Stimulated activated CD4-positive, alpha-beta T cell treated with anti-CD3 and anti-CD28 coated beads, TNF-alpha, amount 100 ng/mL, for 1 hour (primary cell): ENCODE measurements at places on chromosomes 1 and 21.

- peak; percentile 22 for DNase-seq
These were observed 52.1 kb downstream of the GPR161 start for GRCh38 chr1:168084396-168085231.

GRCh38 chr1:12006167-12006921 is 13.0 kb upstream of the MIIP start:
- DNase-seq: no peak

GRCh38 chr1:1517973-1518620 is 6.1 kb downstream of the ATAD3A start:
- DNase-seq: no peak

DNA sequence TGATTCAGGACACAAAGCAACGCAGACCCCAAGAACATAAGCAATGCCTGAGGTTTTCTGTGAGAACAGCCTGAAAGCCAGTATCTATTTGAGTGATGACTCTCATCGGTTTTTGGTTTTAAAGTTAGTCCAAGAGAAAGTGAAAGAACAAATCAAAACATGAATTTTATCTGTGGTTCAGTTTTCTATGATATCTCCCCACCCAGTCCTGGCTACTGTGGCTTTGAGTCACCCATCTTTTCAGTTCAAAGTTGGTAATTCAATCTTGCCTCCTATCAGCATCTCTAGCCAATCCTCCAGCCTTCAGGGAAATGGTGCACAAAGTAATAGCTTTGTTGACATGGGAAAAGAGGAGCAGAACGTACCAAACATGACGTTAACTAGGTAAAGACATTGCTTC is 40.5 kb upstream of the KRTAP19-8 start:
- DNase-seq: no peak

DNA sequence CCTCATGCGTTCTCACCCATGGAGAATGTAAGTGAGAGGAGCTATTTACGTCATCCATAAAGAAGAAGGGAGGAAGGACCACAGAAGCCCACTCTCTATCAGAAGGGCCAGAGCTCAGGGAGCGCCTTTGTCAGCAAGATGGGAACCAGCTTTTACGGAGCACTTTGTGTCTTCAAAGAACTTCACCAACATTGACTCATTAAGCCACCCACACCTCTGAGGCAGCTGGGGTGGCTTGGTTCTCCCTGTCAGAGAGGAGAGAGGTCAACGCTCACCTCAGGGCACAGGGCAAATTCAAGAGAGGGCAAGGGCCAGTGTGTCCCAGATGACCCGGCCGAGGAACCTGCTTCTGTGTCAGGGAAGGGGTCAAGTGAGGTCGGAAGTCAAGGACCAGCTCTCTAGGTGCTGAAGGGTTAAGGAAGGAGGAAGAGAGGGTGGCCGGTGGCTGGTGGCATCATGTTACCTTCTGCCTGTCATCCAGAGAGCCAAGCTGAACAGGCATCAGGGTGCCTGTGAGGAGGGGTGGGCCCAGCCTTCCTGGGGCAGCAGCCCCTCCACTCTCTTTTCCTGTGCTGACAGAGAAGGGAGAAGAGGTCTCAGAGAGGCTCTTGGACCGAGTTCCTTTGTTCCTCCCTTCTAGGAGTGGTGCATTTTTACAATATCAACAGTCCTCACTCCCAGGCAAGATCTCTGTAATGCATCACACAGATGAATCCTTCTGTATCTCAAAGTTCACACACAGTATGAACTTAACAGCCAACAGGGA is 109.0 kb downstream of the ETS2 start:
- DNase-seq: no peak

- no peak for DNase-seq
These were observed 83.9 kb upstream of the ZNF648 start for GRCh38 chr1:182145441-182145840.

DNA sequence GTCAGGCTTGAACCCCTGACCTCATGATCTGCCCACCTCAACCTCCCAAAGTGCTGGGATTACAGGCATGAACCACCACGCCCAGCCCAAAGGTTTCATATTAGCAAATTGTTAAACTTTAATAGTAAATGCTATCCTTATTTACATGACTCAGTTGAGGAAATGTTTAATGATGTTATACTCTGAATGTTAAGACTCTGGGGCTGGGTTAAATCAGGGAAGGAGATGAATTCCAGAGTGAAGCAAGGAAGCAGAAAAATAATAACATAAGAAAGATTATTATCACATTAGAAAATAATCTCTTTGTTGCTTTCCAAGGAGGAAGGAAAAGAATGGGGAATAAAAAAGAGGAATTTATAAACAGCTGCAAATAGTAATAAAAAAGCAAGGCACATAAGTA is 105.3 kb downstream of the PTGS2 start:
- DNase-seq: no peak

GRCh38 chr1:97392701-97393100 is 528.1 kb downstream of the DPYD start:
- no peak for DNase-seq

DNA sequence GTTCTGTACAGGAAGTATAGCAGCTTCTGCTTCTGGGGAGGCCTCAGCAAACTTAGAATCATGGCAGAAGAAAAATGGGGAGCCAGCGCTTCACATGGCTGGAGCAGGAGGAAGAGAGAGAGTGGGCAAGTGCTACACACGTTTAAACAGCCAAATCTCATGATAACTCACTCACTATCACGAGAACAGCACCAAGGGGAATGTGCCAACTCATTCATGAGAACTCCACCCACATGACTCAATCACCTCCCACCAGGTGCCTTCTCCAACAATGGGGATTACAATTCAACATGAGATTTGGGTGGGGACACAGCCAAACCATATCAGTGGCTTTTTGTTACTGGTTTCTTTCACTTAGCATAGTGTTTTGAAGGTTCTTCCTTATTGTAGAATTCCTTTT is 138.6 kb downstream of the SYT14 start:
- no peak for DNase-seq

DNA sequence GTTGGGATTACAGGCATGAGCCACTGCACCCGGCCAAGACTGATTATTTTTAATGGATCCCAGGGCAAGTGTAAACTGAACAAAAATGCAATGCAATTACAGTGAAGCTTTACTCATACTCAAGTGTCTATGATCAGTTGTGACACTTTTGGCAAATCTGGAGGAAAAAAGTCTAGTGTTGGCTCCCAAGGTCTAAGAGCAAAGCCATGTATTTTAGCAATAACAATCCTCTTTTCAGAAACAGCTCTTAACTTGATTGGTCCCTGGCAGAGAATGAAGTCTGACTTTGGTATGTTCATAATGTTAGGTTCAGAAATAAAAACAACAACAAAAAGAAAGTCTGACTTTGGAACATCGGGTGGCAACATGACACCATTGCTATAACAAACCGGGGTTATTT is 40.2 kb upstream of the C1orf53 start:
- no peak for DNase-seq

DNA sequence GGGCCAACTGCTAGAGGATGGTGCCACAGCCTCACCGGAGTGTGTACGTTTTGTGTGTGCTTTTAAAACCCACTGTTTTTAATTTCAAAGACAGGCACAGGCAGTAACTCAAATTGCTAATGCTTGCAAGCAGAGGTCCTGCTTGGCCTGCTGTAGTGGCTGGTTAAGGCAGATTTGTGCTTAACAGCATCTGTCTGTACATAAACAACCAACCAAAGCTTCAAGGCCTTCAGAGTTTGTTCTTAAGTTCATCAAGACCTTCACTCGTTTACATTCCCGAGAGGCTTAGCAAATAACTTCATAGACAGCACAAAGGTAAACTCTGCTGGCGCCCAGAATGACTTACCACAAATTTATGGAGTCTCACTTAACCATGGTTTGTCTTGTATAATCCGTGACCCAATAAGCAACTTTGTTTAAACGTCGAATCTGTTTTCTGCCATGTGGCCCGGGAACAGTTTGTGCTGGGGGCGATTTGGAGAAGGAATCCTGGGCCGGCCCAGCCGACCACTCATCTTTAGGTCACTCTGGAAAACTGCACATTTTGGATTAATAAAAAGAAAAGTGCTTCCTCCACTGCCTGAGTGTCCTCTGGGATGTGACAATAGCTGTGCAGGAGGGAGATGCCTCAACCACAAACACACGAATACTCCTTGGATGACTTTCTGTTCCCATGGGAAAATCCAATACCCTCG is 58.1 kb downstream of the CAPZB start:
- DNase-seq: no peak

GRCh38 chr1:109610609-109611307 is 8.7 kb downstream of the GNAT2 start:
- DNase-seq: no peak

- DNase-seq: no peak
These were observed 28.7 kb downstream of the COL16A1 start for GRCh38 chr1:31675161-31675560.

- no peak for DNase-seq
These were observed 173.0 kb downstream of the GABPA start for GRCh38 chr21:25907573-25908275.

DNA sequence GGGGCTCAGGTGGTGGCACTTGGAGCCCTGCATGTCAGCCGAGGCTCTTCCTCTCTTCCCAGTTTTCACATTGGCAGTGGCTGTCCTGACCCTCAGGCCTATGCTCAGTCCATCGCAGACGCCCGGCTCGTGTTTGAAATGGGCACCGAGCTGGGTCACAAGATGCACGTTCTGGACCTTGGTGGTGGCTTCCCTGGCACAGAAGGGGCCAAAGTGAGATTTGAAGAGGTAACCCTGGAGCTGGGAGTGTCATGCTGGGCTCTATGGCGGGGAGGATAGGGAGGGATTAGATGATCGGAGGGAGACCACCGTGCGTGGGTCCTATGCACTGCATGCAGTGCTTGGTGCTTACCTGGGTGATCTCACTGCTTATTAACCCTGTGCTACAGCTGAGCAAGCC is 13.5 kb downstream of the AZIN2 start:
- no peak for DNase-seq

DNA sequence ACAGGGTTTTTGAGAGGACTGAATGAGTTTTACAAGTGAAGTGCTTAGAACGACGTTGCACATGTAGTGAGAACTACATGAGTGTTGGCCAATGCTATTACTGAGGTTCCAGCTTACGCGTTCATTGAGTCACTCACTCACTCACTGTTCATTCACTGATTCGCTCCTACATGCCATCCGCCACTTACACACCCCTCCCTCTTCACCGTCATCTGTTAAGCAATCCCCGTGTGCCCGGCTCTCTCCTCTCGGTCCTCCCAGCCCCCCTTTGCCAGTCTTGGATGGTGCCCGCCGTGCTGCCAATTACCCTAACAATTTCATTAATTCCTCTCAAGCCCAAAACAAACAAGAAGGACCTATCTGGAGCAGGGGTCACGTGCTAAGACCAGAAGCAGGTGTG is 27.3 kb upstream of the EPHA2 start:
- DNase-seq: no peak

DNA sequence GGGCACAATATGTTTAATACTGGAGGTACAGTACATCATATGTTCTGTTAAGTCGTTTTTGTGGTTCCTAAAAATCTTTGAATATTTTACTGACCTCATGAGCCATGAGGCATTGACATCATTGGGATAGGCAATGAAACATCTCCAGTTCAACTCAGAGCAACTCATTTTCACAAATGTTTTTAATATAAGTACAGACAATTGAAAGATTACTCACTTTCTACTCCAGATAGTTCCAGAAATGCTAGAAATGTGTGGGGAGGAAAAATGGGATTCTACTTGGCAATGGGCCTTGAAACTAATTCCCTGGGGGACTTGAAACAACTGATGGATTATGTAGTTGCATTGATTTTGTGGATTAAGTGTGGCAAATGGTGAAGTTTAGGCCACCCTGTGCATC is 7.2 kb upstream of the C8B start:
- no peak for DNase-seq

DNA sequence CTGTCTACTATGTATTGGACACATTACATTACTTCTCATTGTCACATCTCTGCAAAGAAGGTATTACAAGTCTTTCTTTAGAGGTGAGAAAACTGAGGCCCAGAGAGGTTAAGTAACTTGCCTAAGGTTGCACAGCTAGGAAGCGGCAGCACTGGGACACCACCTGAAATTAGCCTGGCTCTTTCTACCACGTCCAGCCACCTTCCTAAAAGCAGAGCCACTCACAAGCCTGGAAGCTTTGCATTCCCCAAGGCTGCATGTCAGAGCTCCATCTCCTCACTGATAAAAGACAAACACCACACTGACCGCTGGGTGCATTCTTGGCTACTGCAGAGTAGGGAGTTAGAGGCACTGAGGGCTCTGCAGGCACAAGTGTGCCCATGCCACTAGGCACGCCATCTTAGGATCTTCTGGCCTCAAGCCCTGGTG is 2.4 kb downstream of the CD247 start:
- DNase-seq: no peak

DNA sequence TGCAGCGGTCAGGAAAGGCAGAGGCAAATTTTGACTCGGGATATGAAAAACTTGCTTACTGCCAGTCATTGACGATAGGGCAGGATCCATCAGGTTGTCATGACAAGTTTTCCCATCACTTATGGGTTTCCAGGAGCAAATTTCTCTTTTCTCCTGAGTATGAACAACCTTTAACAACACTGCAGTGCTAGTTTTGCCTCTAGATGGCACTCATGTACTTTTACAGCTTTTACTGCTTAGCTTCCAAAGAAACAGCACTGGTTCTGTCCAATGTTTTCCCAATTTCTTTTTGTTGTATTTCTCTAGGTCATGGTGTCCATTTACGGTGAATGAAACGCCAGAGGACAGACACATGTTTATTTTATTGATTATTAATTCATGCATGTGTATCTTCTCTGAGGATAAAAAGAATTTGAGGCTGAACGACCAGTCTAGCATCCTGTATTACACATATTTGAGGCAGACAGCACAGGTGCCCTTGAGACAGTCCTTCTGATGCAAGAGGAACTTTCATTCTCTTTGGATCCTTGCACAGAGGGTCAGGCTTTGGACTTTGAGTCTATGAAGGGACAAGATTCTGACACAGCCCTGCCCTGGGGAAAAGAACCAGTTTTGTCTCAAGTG is 112.3 kb upstream of the TRABD2B start:
- DNase-seq: no peak

- DNase-seq: no peak
These were observed 126.9 kb upstream of the TMPRSS2 start for GRCh38 chr21:41634858-41635257.

GRCh38 chr21:31354604-31355443 is 10.8 kb upstream of the TIAM1 start:
- DNase-seq: peak; percentile 41

DNA sequence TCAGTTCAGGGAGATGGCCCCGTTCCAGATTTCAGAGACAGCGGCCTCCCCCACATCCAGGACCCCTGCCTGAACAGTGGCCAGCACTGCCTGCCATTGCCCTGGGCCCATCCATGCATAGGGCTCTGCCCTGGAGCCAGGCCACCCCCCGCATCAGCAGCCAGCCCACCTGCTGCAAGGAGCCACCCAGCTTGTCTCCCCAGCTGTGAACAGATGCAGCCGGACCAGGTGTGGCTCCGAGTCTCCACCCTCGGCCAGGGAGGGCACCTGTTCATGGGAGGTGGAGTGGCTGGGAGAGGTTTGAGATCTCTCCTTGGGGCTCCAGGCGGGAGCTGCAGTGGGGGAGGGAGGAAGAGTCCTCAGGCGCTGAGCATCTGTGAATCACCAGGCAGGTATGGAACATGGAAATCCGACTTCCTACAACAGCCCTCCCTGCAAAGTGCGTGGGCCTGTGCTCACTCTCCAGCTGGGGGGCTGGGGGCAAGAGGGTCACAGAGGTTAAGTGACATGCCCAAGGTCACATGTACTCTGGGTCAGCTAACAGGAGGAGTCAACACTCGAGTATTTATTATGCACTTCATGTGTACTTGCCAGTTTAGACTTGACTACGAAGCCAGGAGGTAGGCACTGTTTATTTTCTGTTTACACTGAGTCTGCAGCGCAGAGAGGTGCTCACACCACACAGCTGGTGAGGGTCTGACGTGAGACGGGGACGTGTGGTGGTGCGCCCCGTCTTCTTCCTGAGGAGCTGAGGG is 4.8 kb upstream of the HES5 start:
- no peak for DNase-seq
